Activated CD4-positive, alpha-beta T cell treated with anti-CD3 and anti-CD28 coated beads, Interleukin-2, amount 10 ng/mL, durations not matched to agents 24 days and 14 days (primary cell): ENCODE measurements at places on chromosomes 16 and 17.
A peak's percentile ranks its signal among the peaks of the same experiment; 100 is the strongest.

- no peak for DNase-seq
Measured at GRCh38 chr17:19991252-19991885, 13.7 kb upstream of the AKAP10 start.

DNA sequence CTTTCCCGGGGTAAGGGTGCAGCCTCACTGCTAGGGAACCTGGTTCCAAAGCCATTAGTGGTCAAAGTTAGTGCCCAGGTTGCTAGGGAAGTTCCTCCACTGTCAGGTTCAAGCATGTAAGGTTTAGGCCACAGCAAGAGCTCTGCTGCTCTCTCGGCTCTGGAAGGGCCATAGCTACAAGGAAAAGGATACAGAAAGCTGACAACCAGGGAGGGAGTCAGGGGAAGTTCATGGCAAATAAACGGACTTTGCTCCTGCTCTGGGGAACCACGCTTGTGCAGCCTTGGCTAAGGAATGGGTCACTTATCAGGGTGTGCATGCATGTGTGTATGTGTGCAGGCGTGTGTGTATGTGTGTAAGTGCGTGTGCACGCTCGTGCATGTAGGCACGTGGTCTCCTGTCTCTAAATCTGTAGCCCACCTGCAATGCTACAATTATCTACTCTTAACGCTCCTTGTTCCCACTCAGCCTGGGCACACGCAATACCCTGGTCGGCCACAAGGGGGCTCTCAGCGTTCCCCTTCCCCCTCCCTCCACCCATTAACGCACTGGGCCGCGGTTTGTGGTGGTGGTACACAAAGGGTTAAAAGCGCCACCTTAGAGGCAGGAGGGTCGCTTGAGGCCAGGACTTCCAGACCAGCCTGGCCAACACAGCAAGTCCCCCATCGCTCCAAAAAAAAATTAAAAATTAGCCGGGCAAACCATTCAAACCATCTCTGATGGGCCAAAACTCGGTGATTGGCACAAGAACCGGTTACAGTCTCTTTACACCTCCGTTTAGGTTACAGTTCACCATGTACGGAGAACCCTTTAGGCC lies 48.4 kb upstream of the KDM8 start:
- peak; percentile 90 for DNase-seq

- DNase-seq = no peak
Measured at GRCh38 chr16:82899731-82900450, 273.1 kb downstream of the CDH13 start.

- no peak for DNase-seq
Measured at GRCh38 chr16:24093049-24093448, 163.1 kb upstream of the CACNG3 start.

DNA sequence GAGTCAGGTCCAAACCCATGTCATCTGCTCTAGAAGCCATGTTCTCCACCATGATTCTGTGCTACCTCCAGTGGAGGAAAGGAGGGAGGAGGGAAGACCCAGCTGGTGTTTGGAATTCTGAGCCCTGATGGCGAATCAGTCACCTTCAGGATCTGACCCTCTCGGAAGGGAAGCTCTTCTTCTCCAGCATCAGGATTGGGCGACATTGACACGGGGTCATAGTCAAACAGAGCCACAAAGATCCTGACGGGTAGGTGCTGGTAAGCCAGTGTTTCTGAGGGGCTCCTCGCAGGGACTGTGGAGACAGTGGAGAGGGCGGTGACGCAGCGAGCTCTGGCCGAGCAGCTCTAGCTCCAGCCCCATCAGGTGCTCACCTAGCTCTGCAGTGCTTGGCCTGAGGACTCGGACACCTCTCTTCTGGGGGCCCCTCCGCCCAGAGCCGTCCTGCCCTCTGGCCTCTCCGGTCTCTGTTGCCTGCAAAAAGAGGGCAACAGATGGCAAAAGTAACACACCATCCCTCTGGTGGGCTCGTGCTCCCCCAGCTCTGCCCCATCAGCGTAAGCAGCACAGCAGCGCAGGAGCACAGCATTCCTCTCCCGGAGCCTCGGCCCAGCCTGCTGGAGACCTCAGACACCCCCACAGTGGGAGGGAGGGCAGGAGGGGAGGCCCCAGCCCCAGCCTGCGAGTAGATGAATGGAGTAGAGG lies 21.0 kb downstream of the TSPOAP1 start:
- DNase-seq = peak; percentile 57

DNA sequence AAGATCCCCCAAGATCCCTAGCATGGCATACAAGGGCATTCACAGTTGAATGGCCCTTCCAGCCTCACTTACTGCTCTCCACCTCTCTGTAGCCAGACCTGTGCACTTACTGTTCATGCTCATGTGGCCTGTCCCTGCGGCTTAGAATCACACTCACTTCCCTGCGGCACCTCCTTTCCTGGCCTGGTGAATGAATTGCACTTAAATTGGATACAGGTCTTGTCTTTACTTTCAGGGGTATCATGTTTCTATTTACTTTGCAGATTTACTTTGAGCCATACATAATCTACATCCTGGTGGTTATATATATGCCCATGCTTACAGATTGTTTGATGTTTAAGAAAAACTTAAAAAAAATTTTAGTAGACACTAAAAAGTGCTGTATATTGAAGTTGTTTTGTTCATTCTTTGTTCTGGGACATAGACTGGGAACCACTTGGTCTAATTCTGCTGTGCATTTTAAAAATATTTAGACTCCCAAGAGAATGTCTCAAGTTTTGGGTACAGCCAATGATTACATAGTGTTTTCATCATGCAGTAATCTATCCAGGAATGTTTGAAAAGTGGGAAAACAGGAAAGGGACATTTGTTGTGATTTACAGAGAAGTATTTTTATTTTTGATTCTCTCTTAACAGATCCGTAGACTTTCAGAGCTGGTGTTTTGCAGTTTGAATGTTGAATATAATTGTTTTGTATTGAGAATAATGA lies 63.9 kb downstream of the NUP88 start:
- peak; percentile 52 for DNase-seq

- DNase-seq = no peak
Measured at GRCh38 chr17:81050645-81051625, 16.0 kb downstream of the BAIAP2 start.

GRCh38 chr16:23058576-23058975 lies 90.7 kb downstream of the USP31 start:
- DNase-seq = no peak

GRCh38 chr16:75495076-75495674 lies at the start of gene CHST6:
CHST6 (minus strand) TSS chr16:75495441; CDS start chr16:75479828, 15,613 bp downstream.
- DNase-seq = peak; percentile 78

GRCh38 chr17:82668631-82669099 lies 20.4 kb upstream of the WDR45B start:
- DNase-seq = peak; percentile 80

GRCh38 chr16:73355981-73356380 lies 308.1 kb upstream of the ZFHX3 start:
- no peak for DNase-seq

DNA sequence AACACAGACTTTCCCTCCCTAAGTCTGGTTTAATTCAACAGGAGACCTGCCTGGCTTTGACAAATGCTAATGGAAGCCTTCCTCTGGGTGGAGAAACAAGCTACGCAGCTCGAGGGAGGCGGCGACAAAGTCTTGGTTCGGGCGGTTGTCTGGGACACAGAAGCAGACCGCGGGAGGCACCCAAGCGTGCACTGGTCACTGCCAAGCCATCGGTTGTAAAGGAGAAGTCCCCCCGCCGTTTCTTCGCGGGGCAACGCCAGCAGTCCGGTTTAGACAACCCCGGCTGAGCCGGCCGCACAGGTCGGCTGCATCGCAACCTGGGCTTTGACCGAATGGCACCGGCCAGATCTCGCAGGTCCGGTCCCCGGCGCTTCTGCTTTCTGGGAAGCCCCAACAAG lies 586 bp downstream of the GLYR1 start:
- peak; percentile 77 for DNase-seq

DNA sequence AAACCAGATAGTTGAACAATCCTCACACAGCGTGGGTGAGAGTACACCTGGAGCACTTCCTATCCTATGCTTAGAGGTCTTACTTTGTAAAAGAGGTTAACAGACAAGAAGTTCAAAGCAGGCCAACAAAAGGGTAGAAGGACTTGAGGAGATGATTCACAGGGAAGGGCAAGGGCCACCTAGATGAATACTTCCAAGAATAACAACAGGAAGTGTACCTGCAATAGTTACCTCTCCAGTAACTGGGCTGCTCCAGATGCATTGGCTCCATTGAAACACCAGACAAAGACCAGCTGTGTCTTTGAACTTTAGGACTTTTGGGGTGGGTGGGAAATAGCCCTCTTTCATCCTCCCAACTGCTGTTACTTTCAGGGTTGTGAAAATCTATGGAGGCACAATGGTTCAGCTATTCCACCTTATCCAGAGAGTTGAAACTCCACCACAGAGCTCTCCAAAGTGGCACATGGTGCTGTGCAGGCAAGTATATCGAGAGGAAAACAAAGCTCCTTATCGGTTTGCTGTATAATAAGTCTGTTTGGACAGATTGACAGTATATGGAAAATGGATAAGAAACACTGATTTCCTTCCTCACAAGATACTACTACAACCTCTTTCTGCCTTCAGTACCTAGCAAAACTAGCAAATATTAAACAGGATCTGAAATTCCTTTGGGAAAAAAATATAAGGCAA lies 22.7 kb downstream of the RNF43 start:
- DNase-seq = no peak

DNA sequence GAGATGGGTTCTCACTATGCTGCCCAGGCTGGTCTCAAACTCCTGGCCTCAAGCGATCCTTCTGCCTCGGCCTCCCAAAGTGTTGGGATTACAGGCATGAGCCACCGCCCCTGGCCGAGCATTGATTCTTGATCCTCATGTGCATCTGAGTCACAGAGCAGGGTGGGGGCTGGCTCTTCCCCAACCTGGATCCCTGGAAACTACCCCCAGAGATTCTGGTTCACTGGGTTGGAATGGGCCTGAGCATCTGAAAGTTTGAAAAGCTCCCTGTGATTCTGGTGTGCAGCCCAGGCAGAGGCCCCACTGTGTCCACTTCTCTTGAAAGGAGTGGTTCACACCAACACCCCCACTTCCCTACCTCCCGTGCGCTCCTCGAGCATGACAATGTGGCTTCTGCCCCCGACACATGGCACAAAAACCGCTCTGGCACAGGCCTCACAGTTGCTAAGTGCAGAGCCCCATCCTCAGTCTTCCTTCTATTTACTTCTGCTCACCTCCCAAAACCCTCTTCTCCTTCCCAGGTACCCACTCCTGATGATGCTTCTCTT lies 4.6 kb downstream of the QPRT start:
- no peak for DNase-seq
